Suppressor macrophage treated with lipopolysaccharide for 4 hours (primary cell): ENCODE measurements at places on chromosomes 13 and 19.
A peak's percentile ranks its signal among the peaks of the same experiment; 100 is the strongest.

DNA sequence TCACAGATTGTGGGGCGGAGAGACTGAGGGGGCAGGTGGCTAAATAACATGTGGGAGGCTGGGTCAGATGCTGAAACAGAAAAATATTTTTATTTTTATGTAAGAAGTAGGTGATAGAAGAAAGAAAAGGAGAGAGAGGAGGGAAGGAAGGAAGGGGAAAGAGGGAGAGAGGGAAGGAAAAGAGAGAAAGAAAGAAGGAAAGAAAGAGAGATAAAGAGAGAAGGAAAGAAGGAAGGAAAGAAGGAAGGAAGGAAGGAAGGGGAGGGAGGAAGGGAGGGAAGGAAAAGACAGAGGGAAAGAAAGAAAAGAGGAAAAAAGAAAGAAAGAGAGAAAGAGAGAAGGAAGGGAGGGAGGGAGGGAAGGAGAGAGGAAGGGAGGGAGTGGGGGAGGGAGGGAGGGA, 224.9 kb downstream of the UQCRFS1 start:
- no peak for DNase-seq

- DNase-seq, result no peak
Observed at GRCh38 chr19:49854378-49855263, 3.7 kb downstream of the PTOV1 start.

DNA sequence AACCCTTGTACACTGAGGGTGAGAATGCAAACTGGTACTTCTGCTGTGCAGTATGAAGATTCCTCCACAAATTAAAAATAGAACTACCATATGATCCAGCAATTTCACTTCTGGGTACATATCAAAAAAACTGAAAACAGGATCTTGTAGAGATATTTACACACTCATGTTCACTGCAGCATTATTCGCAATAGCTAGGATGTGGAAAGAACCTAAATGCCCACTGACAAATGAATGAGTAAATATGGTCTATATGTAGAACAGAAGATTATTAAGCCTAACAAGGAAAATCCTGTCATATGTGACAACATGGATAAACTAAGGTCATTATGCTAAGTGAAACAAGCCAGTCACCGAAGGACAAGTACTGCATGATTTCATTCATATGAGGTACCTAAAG, 304.7 kb downstream of the ENOX1 start:
- DNase-seq, result peak; percentile 74

- peak; percentile 23 for DNase-seq
Observed at GRCh38 chr19:35757231-35757748, 461 bp upstream of the HSPB6 start.

DNA sequence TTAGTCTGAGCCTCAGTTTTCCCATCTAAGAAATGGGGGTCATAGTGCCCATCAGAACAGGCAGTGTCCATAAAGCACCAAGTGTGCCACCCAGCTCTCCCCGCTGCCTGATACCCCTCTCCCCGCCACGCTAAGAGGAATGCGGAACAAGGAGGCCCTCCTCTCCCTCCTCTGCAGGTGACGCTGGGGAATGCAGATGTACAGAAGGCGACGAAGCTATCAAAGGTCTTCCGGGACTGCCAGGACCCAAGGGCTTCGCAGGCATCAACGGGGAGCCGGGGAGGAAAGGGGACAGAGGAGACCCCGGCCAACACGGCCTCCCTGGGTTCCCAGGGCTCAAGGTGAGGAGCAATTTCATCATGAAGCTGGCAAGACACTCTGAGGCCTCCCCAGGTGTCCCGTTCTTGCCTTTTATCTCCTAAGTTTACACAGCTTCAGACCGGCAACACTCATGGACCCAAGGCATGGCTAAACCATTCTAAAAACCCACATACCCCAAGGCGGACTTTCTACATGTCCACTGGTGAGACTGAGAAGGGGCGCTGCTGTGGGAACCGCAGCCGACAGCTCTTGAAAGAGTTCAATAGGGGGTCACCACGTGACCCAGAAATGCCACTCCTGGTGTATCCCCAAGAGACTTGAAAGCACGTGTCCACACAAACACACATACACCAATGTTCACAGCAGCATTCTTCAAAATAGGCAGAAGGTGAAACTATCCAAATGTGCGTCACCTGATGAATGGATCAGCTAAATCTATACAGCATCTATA, 102.7 kb downstream of the RAB20 start:
- no peak for DNase-seq

DNA sequence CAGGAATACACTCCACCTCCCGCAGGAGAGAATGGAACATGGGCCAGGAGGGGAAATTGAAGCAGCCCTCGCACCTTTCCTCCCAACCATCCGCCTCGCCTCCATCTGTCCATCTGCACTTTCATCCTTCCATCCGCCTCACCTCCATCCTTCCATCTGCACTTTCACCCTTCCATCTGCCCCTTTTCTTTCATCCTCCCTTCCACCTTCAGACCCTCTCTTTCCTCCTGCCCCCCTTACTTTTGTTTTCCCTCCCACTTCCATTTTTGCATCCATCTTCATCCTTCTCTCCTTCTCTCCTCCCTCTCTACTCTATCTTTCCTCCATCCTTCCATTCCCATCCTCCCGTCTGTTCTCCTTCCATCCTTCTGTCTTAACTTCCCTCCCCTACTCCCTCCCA, 92.2 kb upstream of the ZNF536 start:
- DNase-seq, result no peak

DNA sequence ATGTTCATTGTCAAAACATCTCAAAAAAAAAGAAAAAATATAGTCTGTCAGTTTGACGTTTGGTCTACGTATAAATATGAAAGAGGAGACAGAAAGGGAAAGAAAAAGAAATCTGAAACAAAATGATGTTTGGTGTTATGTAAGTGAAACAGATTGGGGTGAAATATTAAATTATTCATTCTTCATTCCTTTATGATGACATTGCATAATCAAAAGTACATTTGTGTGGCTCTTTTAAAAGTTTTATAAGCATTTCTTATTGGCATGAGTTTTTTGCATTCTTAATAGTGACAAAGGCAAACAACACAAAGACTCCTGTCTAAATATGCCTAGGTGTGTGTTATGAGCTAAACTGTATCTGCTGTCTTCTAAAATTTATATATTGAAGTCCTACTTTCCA, 232.6 kb downstream of the EFNB2 start:
- DNase-seq, result no peak

DNA sequence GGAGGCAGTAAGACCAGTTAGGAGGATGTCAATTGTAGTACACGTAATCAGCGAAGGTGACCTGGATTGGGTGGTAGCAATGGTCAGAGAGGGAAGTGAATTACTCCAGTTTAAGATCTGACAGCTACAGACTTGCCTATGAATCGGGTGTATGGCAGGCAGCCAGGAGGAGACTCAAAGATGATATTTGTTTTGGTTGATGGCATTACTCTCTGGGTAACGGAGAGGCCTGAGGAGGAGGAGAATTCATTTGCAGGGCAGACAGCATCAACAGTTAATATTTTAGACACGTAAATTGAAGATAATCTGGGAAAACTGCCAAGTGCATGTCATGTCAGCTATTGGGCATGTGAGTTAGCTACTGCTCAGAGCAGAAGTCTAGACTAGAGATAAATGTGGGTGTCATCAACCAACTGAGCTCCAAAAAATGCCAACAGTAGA, 109.2 kb downstream of the SGCG start:
- DNase-seq, result no peak
